ENCODE measurements at places on chromosomes 4 and X. TPM values are rescaled to one million over a fixed set of nuclear protein-coding genes. Genes with fewer than 3 reads are reported as not detected.
A peak's percentile ranks its signal among the peaks of the same experiment; 100 is the strongest.

GRCh38 chr4:138458751-138459150 lies 216.6 kb upstream of the SLC7A11 start:
- no peaks in the 10 kb centered on the region for H3K27me3 ChIP-seq
- no peak overlapping the region for H3K4me3 ChIP-seq
- H3K27ac ChIP-seq = no peak overlapping the region
- H3K36me3 ChIP-seq = no peaks in the 10 kb centered on the region

The CNGA1 gene
- total RNA-seq = 2.1 TPM

- no peak overlapping the region for H3K27ac ChIP-seq
- peak; percentile 68 for DNase-seq
- no peaks in the 10 kb centered on the region for H3K4me1 ChIP-seq
- no peaks in the 10 kb centered on the region for H3K36me3 ChIP-seq
Measured at GRCh38 chr4:81405900-81406401, 65.8 kb downstream of the RASGEF1B start.

- H3K27me3 ChIP-seq = no peaks in the 10 kb centered on the region
- H3K27ac ChIP-seq = no peak overlapping the region
- DNase-seq = no peak
- no peak overlapping the region for H3K4me3 ChIP-seq
Measured at GRCh38 chrX:47593522-47593921, 11.3 kb downstream of the TIMP1 start.

GRCh38 chr4:3240936-3241522 lies 7.9 kb upstream of the MSANTD1 start:
- no peaks in the 10 kb centered on the region for H3K36me3 ChIP-seq
- no peak for DNase-seq
- H3K27ac ChIP-seq = no peak overlapping the region

The PPP1R2C gene
- not detected for total RNA-seq

Data from HCT116 (cell line).